Muscle of arm (tissue), 14 donors: ENCODE measurements at places on chromosomes 7 and 10. TPM values are rescaled to one million over a fixed set of nuclear protein-coding genes. Genes with fewer than 3 reads are reported as not detected.

ANKRD22 gene
- not detected for polyA plus RNA-seq

DNA sequence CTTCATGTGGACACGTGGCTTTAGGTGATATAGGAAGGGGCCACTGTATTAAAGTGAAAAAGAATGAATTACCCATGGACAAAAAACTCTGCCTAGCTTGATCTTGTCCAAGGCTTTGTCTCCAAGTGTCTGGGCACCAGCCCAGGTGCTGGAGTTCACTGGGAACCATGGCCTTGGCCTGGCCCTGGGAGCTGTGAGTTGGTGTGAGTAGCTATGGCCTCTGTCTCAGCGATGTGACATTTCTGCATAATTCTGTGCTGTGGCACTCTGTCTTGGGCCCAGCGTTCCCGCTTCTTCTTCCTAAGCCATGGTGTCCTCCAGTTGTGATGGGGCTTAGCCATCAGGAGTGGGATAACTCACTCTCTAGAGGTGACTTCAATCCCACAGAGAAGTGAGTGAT is 119.0 kb upstream of the PPP2R2D start:
- no peak for DNase-seq

DNA sequence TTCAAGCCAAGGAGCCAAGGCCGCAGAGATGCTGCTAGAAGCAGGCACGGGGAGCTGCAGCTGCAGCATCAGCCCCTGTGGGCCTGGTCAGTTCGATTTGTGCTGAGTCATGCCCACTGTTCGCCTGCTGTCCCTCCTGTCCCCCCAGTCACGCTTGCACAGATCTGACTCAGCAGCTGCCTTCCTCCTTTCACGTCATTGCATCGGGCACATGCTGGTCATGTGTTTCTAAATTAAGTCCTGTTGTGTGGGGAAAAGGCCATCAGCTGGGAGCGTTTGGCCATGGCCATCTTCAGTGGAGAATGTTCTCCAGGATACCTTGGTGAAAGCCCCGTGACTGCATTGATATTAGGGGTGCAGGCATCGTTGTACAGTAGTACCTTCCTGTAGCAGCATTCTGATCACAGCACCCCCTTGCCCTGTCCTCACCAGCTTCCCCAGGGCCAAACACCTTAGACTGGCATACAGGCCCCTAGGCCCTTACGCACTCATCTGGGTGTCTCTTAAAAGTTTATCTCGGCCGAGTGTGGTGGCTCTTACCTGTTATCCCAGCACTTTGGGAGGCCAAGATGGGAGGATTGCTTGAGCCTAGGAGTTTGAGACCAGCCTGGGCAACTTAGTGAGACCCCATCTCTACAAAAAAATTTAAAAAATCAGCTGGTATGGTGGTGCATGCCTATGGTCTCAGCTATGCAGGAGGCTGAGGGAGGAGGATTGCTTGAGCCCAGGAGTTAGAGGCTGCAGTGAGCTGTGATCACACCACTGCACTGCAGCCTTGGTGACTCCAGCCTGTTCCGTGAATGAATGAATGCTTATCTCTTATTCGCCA is 23.2 kb downstream of the POR start:
- DNase-seq, result no peak

DNA sequence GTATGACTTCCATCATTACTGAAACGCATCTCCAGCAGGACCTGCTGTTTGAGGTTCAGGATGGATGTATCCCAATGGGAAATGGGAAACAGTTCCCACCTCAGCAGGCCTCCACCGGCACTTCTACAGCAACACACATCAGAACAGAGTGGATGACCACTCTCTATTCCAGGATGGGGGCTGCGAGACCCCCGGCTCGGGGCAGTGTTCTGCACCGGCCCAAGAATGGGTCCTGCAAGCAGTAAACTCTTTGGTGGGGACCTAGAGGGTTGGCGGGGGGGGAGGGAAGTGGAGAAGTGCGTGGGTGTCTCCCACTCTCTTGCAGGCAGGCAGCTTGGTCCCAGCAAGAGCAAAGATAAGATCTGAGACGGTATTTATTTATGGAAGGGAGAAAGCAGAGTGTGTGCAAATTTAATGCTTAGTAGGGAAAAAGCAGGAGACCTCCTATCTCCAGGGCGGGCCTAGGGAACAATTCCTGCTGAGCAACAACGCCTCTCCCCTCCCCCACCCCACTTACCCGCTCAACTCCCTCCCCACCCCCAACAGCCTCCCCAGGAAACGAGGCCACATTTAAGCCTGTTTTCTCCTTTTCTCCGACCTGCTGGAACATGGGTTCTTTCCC is 4.0 kb downstream of the SFMBT2 start:
- DNase-seq, result peak; percentile 37

GRCh38 chr10:63072951-63073350 is 60.2 kb upstream of the NRBF2 start:
- no peak for DNase-seq

FFAR4 gene
- not detected for polyA plus RNA-seq

DNA sequence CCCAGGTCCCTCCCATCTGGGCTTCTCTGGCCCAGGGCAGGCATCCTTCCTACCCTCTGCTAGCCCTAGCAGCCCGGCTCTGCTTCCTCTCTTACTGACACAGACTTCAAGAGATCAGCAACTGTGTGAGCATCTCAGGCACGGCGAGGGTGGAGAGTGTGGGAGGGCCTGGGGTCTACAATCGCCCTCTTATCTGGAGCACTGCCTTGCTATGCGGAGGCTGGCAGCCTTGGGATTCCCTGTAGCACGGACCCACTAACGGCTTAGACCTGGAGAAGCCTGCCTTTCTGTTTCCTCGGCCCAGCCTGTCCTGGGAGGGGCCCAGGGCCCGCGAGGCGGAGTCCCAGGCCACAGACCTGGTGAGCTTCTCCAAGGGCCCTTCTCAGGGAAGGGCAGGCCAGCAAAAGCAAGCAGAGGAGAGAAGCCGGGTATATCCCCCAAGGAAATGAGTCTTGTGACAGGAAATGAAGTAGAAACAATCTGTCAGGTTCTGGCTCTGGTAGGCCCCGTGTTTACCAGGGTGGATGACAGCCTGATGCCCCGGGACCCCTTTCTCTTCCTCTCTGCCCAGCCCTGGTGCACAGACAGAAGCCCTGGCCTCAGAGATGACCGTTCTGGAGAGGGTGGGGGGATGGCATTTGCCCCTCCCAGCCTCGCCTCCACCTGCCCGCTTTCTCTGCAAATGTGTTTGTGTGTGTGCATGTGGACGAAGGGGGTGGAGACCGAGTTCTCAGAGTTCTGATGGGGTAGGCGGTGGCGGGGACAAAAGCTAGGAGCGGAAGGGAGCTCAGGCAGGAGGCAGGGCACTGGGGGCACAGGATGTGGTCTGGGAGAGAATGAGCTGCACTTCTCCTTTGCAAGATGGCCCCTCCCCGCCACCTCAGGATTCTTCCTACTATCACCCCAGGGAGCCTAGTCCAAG is 2.5 kb downstream of the LRCH4 start:
- no peak for DNase-seq
